ENCODE measurements at places on chromosomes 2 and 18.
A peak's percentile ranks its signal among the peaks of the same experiment; 100 is the strongest.

GRCh38 chr2:66435549-66435875 is 587 bp downstream of the MEIS1 start:
- DNase-seq = no peak

DNA sequence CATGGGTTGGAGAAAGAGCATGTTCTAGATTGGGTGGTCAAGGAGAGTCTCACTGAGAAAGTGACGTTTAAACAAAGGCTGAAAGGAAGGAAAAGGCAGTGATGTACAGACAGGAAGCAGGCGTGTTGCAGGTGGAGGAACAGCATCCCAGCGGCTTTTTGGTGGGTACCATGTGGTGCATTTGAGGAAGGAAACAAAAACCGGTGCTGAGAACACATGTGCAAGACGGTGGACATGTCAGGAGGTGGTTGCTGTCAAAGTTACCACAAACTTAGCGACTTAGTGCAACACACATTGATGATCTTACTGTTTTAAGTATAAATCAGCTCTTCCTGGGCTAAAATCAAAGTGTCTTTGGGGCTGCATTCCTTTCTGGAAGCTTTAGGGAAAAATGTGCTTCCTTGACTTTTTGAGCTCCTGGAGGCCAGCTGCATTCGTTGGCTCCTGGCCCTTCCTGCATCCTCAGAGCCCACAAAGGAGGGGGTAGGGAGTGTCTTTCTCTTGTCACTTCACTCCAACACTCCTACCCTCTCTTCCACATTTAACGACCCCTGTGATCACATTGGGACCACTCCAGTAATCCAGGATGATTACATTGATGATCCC is 380.6 kb downstream of the FBXO15 start:
- no peak for DNase-seq

- peak; percentile 58 for DNase-seq
Measured at GRCh38 chr2:120739438-120740090, 3.9 kb downstream of the GLI2 start.

- DNase-seq = no peak
Measured at GRCh38 chr2:12616456-12617156, 100.1 kb upstream of the TRIB2 start.

- peak; percentile 51 for DNase-seq
Measured at GRCh38 chr2:3131636-3132326, 245.8 kb downstream of the EIPR1 start.

DNA sequence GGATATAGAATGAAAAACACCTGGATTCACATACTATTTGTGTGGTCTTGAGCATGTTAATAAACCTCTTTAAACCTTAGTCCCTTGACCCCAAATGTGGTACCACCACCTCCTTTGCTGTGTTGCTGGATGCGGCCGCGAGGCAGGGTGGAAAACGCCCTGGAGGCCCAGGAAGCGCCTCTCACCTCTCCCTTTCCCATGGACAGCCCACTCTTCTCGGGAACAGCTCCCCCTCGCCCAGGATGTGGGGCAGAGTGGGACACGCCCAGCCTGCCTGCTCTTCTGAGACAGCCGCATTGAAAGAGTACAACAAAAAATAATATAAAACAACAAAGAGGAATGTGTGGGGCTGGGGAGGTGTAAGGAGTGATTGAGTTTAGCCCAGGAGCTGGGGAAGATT is 549.0 kb upstream of the ID2 start:
- DNase-seq = no peak

DNA sequence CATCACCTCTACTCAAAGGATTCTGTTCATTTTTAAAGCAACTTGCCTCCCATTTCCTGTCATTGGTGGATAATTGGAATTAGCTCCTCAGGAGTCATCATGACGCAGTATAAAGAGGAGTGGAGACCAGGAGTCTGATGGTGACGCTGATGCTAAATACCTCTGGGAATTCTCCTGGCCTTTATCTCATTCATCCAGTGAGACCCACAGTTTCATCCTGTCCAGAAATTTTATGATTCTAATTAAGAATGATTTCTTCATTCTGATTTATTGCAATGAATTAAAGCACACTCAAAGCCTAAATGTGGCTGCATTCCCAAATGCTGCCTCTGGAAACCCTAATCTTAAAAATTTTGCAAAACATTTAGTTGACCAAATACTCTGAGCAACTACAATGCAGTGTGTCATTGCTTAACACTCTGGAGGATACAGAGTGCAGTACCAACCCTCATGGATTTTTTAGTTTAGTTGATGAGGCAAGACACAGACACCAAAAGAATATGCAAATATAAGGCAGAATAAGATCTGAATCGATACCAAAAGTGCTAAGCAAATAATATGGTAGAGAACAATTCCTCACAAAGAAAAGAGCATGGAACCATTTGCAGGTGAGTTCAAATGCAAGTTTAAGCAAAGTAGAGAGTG is 236.2 kb downstream of the ETAA1 start:
- DNase-seq = no peak
